Stimulated activated CD4-positive, alpha-beta T cell treated with anti-CD3 and anti-CD28 coated beads, Interleukin-12 subunit alpha, Interleukin-12 subunit beta, amount 100 ng/mL, for 48 hours (primary cell): ENCODE measurements at places on chromosomes 12 and 14.

- no peak for DNase-seq
Measured at GRCh38 chr14:74855945-74856344, 20.0 kb downstream of the PROX2 start.

DNA sequence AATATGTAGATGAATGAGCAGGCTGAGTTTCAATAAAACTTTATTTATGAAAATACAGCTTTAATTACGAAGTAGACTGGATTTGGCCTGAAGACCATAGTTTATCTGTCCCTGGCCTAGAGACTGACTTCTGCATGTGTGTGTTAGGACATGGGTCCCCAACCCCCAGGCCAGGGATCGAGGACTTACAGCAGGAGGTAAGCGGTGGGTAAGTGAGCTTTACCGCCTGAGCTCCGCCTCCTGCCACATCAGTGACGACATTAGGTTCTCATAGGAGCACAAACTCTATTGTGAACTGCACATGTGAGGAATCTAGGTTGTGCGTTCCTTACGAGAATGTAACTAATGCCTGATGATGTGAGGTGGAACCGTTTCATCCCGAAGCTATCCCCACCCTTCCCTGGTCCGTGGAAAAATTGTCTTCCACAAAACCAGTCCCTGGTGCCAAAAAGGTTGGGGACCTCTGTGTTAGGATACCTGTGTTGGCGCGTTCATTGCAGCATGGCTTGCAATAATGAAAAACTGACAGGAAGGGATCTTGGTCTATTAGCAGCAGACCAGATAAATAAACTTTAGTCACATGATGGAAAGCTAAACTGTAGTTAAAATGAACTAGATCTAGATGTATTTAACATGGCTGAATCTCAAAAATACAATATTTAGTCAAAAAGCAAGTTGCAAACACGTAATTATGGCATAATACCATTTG lies 4.1 kb downstream of the GLRX5 start:
- no peak for DNase-seq

DNA sequence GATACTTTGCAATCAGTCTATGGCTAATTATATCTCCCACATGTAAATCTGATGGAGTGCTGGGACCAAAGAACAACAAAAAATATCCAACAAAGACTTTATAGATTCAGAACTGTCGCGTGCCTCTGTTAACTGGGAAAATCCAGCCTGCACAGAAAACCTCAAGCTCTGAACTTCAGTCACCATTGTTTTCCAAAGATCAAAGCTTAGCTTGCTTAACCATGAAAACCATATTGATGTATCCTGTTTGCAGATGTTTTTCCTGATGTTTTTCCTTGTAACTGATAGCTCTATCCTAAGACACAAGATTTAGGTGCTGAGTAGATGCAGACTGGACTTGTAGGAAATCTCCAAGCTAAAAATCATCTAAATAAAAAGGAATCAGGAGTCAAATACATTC lies 163.7 kb downstream of the GXYLT1 start:
- DNase-seq, result no peak

DNA sequence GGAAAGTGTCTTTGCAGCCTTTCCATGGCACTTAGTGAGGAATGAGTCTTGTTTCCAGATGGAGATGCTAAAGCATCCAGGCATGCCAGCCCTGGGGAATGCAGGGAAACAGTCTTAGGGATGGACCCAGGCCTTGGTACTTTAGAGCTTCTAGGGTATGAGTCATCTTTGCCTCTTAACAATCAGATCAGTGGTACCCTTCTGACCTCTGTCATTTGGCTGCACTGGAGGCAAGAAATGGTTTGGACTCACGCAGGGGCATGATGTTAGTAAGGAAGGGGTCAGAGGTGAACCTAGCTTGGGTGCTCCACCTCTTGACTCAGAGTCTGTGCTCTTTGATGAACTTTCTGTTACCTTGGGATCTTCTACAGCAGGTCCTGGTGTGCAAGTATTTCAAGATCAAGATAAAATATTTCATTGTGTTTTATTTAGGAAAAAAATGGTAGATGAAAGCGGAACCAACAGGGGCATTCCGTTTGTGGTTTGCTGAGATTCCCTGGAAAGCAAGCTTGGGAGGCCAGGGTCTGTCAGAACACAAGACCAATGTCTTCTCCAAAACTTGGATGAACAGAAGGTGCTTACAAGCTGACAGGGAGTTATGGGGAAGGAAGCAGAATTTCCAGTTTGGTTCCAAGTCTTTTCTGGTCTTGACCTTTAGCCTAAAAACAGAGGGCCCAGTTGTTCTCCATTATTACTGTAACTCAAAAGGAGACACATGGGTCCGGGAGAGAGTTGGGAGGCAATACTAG lies 216.2 kb downstream of the ZFP36L1 start:
- no peak for DNase-seq

GRCh38 chr14:75030147-75030546 lies 21.1 kb downstream of the MLH3 start:
- no peak for DNase-seq

DNA sequence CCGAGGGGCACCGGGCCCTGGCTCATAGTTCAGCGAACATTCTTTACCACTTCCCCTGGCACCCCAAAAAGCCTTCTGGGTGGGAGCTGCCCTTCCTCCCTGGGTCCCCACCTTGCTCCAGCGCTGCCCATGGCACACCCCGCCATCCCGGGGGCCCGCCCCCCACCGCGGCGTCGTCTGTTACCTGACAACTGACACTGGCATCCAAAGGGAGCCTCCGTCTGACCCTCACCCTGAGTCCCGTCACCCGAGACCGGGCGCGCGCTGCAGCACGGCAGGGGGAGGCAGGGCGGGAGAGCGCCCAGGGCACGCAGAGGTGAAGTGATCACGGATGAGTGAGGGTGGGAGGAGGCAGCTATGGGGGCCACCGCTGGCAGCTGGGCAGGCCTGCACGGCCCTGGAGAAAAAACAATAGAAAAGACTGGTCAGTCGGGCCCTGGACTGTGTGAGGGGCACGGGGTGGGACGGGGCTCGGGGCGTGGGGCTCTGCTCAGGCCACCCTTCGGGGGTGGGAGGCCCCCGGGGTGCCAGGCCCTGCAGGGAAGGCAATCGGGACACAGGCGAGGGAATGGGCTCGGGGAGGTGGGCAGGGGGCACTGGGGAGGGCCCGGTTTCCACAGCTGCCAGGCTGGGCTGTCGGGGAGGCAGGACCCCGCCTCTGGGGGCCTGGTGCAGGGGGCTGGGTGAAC lies 40.7 kb downstream of the BCL11B start:
- DNase-seq, result no peak

GRCh38 chr12:122013791-122014590 lies 7.7 kb upstream of the BCL7A start:
- no peak for DNase-seq

DNA sequence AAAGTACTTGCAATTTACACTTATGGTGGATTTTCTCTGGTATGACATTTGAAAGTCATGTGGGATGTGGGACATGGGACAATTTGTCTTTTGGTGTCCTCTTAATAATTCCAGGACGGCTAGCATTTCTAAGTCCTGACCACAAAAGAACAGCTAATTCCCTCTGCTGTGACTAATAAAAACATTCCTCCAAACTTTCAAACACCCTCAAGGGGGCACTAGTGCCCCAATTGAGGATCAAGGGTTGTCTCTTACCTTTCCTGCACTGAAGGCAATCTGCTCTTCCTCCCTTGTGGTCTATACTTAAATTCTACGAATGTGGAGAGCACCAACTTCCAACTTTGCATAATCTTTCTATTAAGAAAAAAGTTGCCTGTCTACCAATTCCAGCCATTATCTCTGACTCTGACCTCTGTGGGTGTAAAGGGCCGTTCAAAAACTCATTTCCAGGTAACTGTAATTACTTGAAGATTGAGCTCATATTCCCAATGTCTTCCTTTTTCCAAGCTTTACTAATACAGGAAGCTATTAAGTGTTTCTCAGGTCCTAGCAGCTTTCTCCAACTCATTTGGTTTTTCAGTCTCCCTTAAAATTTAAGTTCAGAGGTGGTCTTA lies 210.2 kb downstream of the PTPRO start:
- peak; percentile 46 for DNase-seq

GRCh38 chr14:28758253-28758884 lies 8.2 kb upstream of the FOXG1 start:
- DNase-seq, result no peak

DNA sequence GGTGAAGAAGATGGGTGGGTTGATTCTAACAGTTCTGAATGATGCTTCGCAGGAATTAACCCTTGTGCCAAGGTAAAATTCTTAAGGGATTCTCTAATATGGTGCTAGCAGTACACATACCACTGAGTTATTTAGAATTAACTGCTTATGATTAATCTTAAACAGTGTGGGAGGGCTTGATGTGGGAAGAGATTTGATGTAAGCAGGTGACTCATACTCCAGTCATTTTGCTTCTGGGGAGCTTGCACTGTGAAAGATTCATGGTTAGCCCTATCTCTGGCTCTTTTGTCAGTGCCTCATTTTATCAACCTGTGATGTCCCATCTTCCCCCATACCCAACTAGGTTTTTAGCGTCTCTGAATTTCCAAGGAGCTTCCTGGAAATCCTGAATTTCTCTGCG lies 83.8 kb downstream of the NRXN3 start:
- no peak for DNase-seq

- no peak for DNase-seq
Measured at GRCh38 chr14:36506732-36507614, 13.1 kb downstream of the NKX2-1 start.

- DNase-seq, result no peak
Measured at GRCh38 chr12:109309381-109310246, 530 bp upstream of the FOXN4 start.

DNA sequence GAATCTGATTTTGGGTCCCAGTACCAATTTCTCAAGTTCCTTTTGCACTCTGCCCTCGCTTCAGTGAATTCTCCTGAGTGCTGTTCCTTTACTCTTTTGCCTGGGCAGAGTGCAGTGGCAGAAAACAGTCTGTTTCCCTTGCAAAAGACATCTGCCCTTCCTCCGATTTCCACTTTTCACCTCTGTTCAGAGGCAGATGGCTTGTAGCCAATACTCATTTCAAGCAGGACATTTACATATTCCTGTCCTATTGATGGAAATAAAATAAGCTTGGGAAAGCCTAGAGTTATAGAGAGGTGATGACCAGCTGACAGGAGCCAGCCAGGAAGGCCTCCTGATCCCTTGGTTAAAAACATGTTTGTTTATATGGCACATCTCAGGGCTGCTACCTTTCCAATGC lies 111.0 kb downstream of the SLC8A3 start:
- no peak for DNase-seq

DNA sequence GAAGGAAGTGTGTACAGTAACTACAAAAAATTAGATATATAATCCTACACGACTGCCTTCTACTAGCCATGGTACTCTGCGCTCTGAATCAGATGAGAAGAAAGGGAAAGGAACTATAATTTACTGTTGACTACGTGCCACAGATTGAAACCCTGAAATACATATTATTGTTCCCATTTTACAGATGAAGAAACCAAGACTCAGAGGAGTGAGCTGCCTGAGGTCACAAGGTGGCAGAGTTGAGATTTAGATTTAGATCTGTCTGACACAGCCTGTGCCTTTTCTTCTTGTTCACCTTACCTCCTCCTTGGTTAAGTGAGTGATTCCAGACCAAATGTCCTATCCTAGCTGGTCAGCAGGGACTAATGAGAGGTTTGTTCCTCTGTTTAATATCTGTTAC lies 61.6 kb upstream of the OR4E1 start:
- DNase-seq, result no peak

- no peak for DNase-seq
Measured at GRCh38 chr12:62865065-62865464, 69.9 kb downstream of the PPM1H start.

- DNase-seq, result no peak
Measured at GRCh38 chr12:104410326-104410725, 46.4 kb upstream of the CHST11 start.
